ENCODE measurements at places on chromosomes 3 and 15. TPM values are rescaled to one million over a fixed set of nuclear protein-coding genes. Genes with fewer than 3 reads are reported as not detected.

Gene QARS1
- 295 TPM for polyA plus RNA-seq

Gene ATP13A4
- polyA plus RNA-seq: 1.3 TPM

Gene C2CD4B
- polyA plus RNA-seq: 0.46 TPM

Gene TMEM207
- polyA plus RNA-seq: 21.4 TPM

Gene NCK1
- 44.0 TPM for polyA plus RNA-seq

Gene SLC12A8
- 5.6 TPM for polyA plus RNA-seq

Gene DVL3
- polyA plus RNA-seq: 59.8 TPM

Gene MOBP
- polyA plus RNA-seq: 0.04 TPM

Gene TNIK
- 16.5 TPM for polyA plus RNA-seq

Gene ZNF662
- 23.2 TPM for polyA plus RNA-seq

Gene KNG1
- polyA plus RNA-seq: 144 TPM

Gene PLSCR1
- polyA plus RNA-seq: 89.3 TPM

DNA sequence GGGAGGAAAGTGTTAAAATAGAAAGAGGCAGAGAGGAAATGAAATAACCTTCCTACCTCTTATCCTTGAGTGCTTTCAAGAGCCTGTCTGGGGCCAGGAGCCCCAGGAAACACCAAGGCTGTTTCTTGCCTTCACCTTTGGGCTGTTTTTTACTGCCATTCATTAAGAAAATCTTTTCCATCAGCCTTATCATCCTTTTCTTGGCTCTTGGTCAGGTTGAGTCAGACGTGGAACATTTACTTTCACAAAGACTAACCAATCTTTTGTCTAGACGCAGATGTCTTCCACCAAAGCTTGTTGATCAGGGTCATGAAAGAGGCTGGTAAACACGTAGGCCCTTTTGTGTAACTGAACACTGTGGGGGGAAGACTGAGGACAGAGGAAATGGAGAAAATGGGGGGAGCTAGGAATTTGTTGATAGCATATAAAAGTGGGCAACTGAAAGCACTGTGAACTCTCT is 151.0 kb upstream of the THBS1 start:
- no peak for DNase-seq

GRCh38 chr15:63945838-63946298 is 100.4 kb downstream of the DAPK2 start:
- no peak for DNase-seq

DNA sequence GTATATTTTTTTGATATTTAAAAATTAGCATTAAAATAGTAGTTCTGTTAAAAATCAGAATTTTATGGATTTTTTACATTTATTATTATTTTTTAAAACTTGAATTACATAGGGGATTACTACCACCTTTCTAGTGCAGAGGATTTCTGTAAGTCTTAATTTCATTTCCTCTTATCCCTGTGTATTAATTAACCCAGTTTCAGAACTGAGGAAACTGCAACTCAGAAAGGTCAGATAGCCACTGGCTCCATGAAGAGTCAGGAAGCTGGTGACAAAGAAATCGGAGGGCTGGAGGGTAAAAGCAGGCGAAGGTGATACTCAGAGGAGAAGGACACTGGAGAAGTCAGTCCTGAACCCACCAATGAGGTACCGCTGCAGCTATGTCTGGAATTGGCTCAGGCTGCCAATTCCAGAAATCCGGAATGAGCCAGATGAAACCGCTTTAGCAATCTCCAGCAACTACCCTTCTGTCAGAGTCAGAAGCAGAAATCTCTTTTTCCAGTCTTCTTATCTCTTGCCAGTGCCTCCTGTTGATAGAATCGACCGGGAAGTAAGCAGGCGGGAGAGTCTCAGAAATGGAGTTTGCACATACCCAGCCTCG is 308.5 kb downstream of the SV2B start:
- no peak for DNase-seq

DNA sequence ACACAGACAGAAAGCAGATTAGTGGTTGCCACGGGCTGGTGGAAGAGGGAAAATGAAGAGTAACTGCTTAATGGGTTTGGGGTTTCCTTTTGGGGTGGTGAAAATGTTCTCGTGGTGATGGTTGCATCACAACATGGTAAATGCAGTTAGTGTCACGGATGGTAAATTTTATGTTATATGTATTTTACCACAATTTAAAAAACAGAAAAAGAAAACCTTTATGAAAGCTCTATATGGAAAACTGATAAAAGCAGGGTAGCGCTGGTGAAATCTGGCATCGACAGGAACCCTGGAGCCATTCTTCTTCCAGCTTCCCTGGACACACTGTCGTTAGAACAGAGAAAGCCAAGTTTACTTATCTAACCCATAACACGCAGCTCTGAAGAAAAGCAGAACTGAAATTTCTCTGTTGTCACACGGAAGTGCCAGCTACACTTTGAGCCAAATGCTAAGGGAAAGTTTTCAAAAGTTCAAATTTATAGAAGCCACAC is 287.7 kb upstream of the NR2F2 start:
- no peak for DNase-seq

GRCh38 chr15:82532991-82533481 is 7.2 kb downstream of the RPS17 start:
- DNase-seq: no peak

DNA sequence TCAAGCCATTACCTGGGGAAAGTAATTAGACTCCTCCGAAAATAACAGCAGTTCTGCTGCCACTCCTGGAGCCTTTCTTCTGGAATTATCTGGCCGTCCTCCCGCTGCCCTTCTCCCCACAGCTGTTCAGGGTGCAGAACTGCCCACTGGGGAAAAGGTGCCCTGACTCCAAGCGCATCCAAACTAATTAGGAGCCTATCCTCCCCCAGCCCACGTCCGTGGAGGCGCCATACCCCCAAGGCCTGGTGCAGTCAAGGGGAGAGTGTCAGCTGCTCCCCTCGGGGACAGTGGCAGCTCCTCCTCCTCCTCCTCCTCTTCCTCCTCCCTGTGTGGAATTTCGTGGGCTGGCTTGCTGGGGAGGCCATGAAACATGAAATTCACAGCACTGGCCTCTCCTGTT is 177.2 kb downstream of the XXYLT1 start:
- DNase-seq: no peak

- no peak for DNase-seq
These were observed at the start of gene PAK6 for GRCh38 chr15:40238532-40239403. Gene PAK6, plus strand, starts transcription at chr15:40239063. Its CDS starts 25,723 bp downstream, at chr15:40264786.

- DNase-seq: no peak
These were observed 463.1 kb upstream of the GOLIM4 start for GRCh38 chr3:168558728-168559411.

DNA sequence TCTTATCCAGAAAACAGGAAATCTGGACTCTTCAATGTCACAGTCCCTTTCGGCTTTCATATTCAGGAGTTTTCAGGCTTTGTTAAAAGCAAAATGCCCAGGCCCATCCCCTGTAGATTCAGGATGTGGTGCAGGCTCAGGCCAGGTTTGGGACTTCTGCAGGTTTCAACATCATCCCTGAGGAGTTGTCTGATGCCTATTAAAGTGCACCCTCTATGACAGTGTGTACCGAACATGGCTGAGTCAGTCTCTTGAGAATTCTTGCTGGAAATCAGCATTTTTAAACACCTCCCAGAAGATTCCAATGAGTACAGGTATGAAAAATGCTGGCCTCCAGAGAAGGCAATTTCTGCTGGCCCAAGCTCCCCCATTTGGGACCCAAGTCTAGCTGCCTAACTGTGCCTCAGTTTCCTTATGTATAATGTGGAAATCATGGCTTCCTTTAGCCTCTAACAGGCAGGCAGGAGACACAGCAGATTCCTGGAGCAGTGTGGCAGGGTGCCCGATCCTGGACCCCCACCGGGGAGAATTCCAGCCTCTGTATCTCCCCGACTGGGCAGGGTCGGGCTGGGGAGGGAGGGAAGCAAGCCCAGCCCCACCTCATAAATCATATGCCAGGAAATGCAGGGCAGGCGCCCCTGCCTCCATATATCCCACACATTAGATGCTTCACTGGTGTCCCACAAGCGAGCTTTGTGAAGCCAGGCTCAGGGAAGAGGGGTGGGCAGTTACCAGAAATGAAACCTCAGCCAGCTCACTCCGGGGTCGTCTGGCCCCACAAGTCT is 44.4 kb upstream of the SLC6A11 start:
- no peak for DNase-seq

- no peak for DNase-seq
These were observed 128.0 kb upstream of the CRBN start for GRCh38 chr3:3307491-3307890.

GRCh38 chr3:193826159-193826795 is 233.3 kb downstream of the OPA1 start:
- DNase-seq: no peak

DNA sequence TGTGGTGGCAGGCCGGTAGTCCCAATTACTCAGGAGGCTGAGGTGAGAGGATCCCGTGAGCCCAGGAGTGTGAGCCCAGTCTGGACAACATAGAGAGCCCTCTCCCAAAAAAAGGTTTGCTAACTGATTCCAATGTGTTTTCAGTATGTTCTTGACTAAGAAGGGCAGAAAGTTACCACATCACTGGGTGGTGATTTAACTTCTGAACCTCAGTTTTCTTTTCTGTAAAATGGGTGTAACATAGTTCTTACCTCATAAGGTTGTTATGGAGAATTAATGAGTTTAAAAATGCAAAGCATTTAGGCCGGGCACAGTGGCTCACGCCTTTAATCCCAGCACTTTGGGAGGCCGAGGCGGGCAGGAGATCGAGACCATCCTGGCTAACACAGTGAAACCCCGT is 28.5 kb upstream of the RAF1 start:
- no peak for DNase-seq

GRCh38 chr15:23642413-23643044 is 5.1 kb downstream of the MAGEL2 start:
- DNase-seq: peak; percentile 27

DNA sequence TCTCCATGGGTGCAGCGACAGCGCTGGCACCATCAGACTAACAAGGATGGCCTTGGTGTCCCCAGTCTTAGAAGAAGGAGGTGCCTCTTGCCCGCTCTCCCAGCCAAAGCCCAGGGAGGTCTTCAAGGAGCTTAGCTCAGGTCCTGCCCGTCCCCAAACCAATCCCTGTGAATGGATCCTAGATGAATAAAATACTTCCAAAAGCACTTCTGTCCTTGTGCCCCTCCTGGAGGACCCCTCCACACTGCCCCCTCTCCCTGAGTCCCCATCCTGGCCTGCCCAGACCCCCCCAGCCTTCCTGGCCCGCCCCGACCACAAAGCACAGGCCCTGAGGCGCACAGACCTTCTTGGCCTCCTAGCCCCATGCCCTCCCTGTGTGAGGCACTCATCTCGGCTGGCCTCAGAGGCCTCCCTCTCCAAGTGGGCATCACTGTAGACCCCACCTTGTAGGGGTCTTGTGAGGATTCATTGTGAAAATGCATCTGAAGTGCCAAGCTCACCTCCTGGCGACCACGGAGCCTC is 8.4 kb downstream of the SLC28A1 start:
- no peak for DNase-seq

- DNase-seq: no peak
These were observed 182.9 kb upstream of the RORA start for GRCh38 chr15:61411902-61412510.

- no peak for DNase-seq
These were observed 187.9 kb downstream of the NFKBIZ start for GRCh38 chr3:102037209-102037608.

DNA sequence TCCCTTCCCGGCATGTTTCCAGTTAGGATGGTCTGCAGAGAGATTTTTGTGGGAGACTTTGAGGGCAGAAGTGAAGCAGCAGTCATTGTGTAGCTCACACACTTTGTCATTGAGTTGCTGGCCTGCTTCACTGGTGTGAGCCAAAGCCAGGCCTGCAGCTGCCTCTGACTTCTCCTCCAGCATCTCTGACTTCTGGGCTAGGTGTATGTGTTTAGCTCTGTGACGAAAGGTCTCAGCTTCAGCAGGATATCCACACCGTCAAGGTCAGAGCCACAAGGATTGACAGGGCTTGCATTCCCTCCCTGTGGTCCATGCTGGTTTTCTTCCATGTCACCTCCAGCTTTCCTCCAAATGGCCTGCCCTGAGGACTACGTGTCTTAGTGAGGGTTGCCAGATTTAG is 57.1 kb upstream of the OSBPL11 start:
- DNase-seq: no peak

- no peak for DNase-seq
These were observed 79.7 kb upstream of the RASGRF1 start for GRCh38 chr15:79170256-79170664.

DNA sequence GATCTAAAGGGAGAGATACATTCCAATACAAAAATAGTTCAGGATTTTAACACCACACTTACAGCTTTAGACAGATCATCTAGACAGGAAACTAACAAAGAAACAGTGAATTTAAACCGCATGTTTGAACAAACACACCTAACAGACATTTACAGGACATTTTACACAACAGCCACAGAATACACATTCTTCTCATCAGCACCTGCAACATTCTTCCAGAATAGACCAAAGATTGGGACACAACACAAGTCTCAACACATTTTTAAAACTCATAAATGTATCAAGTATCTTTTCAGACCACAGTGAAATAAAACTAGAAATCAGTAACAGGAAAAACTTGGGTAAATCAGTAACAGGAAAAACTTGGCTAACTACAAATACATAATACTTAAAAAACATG is 256.3 kb downstream of the MCTP2 start:
- no peak for DNase-seq

GRCh38 chr3:7749931-7750695 is 751.5 kb upstream of the LMCD1 start:
- DNase-seq: peak; percentile 3

GRCh38 chr15:64766058-64766457 is 9.3 kb downstream of the RBPMS2 start:
- no peak for DNase-seq

DNA sequence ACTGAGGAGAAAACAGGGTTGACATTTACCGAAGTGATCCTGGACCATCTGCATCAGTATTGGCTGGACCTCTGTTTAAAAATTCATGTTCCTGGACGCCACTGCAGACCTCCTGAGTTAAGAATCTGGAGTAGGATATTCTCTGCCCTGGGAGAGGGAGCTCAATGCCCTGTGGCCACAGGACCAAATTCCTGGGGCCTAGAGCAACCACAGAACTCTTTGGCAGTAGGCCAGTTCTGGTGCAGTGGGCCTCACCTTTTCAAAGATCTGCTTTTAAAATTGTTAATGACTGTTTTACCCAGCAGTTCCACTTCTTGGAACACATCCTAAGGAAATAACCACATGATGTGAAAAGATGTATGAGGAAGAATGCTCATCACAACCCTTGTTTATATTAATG is 133.3 kb upstream of the ADPGK start:
- DNase-seq: no peak

DNA sequence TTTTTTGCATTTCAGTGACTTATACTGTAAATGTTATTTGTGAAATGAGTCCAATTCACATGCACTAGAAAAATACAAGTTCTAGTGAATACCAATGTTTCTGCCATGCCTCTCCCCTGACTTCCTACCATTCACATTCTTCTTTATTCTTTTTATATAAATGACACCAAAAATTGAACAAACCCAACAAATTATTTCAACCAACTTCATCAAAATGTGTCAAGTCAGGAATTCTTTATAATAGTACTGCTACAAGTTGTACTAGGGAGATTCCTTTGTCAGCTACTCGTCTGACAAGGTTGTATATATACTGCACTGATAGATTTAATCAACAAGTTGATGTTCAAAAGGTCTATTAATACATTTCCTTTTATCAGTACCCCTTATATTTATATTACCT is 3.0 kb downstream of the TBL1XR1 start:
- DNase-seq: no peak
